AG04450 (cell line): ENCODE measurements at places on chromosomes 4 and X. TPM values are rescaled to one million over a fixed set of nuclear protein-coding genes. Genes with fewer than 3 reads are reported as not detected.
A peak's percentile ranks its signal among the peaks of the same experiment; 100 is the strongest.

DNA sequence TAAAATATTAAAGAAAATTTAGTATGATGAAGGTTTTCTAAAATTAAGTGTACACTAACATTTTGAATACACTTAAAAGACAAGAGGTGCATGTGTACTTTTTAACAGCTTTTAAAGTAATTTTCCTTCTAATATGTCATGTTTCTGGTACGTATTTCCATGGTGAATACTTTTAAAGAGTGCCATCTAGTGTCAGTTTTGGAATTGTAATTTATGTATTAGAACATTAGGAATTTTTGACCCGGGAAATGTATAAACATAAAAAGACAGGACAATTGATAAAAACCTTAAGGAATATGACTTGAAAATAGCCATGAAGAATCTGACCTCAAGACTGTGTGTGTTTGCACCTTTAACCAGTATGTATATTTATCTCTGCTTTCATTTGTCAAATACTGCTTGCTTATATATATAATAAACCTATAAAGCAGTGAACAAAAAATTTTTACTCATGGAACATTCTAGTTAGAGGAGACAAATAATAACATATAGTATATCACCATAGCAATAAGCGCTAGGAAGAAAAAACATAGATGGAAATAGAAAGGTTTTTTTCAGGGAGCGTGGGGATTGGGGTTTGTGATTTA, 7.2 kb downstream of the GSTCD start:
- no peak for DNase-seq

GRCh38 chr4:37023504-37023903, 221.0 kb upstream of the NWD2 start:
- DNase-seq: no peak

DNA sequence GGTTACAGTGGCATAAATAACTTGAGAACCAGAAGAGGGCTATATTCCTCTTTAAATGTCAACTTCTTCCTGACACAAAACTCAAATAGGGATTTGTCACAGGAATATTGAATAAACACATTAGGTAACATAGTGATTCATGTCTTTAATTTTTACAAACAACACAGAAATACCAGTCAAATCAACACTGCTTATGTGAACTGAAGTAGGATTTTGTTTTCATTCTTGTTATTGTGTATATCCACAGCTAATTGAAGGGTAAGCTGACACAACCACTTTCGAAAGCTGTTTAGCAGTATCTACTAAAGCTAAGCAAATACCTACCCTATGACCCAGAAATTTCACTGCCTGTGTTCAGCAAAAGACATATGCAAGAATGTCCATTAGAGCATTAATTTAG, 120.4 kb upstream of the EOLA2 start:
- no peak for DNase-seq

- peak; percentile 6 for DNase-seq
Measured at GRCh38 chr4:126404549-126404948, 1089.8 kb downstream of the FAT4 start.

Gene L1CAM
- 0.06 and 0.10 TPM in 2 replicates for polyA plus RNA-seq

Gene EDNRA
- 28.4 and 38.4 TPM in 2 replicates for polyA plus RNA-seq

Gene PLAC8
- 0.11 and 0.33 TPM in 2 replicates for polyA plus RNA-seq

DNA sequence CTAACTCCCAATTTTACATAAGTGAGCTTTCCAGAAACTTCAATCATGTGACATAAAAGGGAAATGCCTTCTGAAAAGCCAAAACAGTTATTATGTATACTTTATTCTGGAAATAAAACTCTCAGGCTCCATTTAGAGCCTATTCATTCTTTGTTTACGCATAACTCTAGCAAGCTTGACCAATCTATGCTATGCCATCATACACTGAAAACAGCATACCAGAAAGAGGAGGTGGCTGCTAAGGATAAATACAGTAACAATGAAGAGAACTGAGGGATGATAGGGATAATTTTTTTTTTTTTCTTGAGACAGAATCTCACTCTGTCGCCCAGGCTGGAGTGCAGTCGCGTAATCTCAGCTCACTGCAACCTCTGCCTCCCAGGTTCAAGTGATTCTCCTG, 24.4 kb downstream of the CDKL2 start:
- no peak for DNase-seq

DNA sequence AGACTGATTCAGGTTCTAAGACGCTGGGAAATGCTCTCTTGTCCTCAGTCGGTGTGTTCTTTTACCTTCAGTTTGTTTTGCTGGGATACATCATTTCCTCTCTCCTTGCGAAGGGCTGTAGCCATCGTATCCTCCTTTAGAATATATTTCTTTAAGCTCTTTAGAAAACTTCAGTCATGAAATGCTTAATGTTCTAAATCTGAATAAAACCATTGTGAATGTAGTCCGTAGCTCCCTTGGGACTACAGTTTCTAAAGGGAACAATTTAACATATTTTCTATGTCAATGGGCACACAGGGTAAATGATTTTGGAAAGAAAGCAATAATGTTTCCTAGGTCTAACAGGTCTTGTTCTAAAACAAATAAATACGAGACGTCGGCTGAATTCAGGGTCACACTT, 40.6 kb downstream of the STOX2 start:
- DNase-seq: no peak
